ENCODE measurements at places on chromosomes 1 and 21.

DNA sequence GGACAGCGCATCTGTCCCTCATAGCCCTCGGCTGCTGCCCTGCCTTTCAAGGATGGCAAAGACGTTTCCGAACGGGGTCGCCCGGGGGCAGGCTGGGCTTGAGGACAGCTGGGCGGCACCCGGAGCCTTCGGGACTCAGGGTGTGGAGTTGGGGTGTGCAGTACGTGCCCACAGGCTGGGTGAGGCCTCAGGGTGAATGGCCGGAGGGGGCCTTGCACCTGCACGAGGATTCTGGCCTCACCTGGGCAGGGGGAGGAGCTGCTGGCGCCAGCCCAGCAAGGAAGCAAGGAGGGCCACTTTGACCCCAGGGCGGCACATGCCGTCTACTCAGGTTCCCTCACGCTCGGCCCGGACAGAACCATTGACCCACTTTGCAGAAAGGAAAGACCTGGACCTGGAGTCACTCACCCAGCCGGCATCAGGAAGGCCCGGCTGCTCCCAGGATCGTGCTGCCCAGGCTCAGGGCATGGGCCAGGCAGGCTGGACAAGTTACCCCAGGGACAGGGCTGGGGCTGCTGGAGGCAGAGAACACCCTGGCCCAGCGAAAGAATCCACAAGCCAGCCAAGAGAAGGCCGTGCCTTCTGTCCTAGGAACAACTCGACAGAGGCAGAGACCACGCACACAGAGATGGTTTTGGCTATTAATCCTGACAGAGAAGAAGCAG, 65.1 kb upstream of the TTC34 start:
- no peak for DNase-seq

- no peak for DNase-seq
These were observed 534.2 kb upstream of the RGS18 start for GRCh38 chr1:191624044-191624443.

GRCh38 chr1:202162047-202162417, 1.6 kb upstream of the PTPN7 start:
- no peak for DNase-seq

GRCh38 chr1:68624233-68624632, 127.4 kb upstream of the DEPDC1 start:
- no peak for DNase-seq

DNA sequence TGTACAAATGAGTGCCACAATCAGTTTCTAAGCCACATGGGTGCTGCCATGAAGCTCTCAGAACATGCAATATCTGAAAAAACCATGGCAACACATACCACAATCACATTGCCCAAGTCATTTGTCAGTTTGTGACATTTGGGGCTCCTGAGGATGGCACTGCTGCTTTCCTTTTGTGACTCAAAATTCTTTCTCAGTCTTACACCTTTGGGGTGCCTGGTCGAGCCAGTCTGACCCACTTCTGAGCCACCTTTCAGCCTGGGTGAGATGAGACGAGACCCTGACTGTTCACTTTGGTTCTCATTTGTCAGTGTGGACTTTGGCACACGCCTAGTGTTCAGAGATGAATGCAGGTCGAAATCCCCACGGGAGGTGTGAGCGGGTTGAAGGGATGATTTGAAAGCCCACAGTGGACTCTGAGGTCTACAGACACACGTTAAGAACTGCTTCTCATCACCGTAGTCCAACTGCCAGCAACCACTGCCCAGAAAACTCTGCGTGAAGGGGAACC, 8.0 kb downstream of the BATF3 start:
- no peak for DNase-seq

DNA sequence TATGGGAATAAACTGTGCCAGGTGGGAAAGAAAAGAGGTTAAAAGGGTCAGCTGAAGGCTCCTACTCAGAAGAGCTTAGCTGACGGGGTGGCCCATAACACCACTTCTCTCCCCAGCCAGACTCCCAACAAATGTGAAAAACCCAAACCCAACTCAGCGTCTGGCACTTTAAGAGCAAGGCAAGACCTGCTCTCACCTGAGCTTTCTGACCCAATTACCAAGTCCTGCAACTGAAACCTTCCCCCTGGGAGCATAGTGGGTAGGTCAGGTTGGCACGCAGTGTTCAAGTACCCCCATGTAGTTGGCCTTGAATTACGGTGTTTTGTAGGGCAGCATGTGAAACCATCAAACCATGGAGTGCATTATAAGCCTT, 3.2 kb downstream of the IRF6 start:
- DNase-seq, result no peak

- DNase-seq, result no peak
These were observed 5.6 kb upstream of the SLC5A9 start for GRCh38 chr1:48216941-48217340.

- no peak for DNase-seq
These were observed 32.0 kb upstream of the SH3D21 start for GRCh38 chr1:36274201-36274600.

DNA sequence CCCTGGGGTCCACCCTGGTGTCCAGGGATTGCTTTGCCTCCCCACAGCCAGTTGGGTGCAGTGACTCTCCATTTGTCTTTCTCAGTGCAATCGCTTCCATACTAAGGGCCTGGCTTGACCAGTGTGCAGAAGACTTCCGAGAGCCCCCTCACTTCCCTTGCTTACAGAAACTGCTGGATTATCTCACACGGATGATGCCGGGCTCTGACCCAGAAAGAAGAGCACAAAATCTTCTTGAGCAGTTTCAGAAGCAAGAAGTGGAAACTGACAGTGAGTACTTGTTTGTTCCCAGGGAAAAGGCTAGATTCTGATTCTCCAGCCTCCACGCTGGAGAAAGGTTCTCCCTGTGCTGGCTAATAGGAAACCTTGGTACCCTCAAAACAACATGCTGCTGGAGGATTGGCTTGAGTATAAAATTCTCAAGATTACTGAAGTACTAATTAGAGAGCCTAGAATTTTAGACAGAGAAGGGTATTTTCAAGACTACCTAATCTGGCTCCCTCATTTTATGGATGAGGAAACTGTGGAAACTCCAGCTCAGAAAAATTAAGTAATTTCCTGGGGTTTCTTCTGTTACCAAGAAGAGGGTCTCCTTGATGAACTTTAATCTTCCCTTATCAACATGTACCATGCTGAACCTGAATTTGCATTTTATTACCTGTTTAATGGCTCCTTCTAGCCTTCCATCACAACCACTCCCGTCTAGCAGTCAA, 75.8 kb downstream of the RGL1 start:
- no peak for DNase-seq

- DNase-seq, result no peak
These were observed 85.6 kb upstream of the ZP4 start for GRCh38 chr1:237976331-237976730.

GRCh38 chr1:2239013-2239370, 10.9 kb downstream of the SKI start:
- DNase-seq, result no peak

GRCh38 chr1:95133687-95134086, 16.5 kb downstream of the TLCD4 start:
- no peak for DNase-seq

DNA sequence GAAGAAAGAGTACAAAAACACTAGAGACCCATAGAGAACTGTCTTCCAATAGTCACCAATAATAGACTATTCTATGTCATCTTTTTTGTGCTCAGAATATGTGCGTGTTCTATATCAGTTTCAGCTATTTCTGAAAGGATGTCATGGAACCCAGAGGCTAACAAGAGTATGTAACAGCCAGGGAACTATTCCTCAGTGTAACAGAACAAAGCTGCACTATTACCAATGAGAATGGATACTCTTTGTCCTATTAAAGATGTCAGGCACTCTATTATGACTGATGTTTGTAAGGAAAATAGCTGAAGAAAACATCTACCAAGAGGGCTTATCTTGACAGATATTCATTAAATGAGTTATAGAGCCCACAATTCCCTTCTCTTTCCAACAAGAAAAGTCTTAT, 8.6 kb upstream of the LRRC8C start:
- no peak for DNase-seq

GRCh38 chr1:222792744-222793143, 22.1 kb upstream of the DISP1 start:
- DNase-seq, result no peak

DNA sequence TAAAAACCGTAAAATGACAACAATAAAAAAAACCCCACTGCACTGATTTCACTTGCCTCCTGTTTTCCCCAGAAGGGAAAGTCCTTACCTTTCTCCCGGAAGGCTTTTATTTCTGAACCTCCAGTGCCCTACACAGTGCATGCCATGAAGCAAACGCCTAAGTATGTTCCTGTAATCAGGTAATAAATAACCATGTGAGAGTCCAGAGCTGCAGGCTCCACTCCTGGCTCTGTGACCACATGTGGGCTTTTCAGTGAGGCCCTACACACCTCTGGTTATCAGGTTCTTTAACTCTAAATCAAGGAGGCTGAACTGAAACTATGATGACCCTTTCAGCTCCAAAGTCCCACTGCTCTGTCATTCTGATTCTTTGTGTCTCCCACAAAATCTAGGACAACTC, 20.8 kb upstream of the NR5A2 start:
- no peak for DNase-seq

DNA sequence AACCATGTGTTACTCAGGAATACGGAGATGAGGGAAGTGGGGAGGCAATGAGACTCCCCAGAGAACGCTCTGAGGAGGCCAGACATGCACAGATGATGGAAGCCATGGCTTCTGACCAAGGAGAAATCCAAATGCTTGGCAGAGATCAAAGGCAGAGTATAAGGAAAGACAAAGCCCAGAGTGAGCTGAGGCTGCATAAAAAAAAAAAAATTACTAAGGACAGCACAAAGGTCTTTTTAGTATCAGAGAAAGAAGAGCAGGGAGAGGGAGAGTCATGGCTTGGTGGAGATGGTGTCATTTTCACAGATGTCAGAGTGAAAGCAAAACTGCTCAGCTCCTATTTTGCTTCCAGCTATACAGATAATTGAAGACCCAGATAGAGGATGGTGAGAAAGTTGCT, 8.1 kb upstream of the NCF2 start:
- no peak for DNase-seq

DNA sequence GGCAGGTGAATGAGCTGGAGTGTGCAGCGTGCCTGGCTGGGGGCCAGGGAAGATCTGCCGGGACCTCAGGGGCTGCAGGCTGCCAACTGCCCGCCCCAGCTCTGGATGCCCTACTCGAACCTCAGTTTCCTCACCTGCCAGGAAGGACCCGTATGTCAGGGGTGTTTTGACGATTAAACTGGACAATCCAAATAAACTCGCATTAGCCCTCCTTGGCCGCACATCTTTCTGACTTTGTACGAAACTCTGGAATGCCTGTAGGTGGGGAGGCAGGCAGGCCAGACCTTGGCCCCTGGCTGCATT, 8.3 kb upstream of the ZNF669 start:
- DNase-seq, result no peak

DNA sequence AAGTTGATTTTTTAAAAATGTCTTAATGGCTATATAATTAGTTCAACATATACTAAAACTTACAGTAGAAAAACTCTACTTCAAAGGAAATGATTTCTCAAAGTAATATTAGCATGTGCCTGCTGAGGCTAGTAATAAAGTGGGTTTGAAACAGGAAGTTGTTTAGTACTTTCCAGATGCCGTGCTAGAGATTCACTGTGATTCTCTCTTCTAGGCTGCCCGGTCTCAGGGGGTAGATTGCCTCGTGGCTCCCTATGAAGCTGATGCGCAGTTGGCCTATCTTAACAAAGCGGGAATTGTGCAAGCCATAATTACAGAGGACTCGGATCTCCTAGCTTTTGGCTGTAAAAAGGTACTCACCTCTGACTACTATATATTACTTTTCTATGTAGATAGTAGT, 9.1 kb downstream of the EXO1 start:
- no peak for DNase-seq

DNA sequence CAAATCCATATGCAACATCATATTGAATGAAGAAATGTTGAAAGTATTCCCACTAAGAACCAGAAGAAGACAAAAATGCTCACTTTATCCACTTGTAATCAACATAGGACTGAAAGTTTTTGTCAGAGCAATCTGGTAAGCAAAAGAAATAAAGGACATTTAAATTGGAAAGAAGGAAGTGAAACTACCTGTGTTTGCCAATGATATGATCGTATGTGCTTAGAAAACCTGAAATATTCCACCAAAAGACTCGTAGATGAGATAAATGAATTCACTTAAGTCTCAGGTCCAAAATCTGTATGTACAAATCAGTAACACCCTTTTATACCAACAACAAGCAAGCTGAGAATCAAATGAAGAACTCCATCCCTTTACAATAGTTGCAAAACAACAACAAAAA, 8.5 kb downstream of the PRAMEF1 start:
- DNase-seq, result no peak

DNA sequence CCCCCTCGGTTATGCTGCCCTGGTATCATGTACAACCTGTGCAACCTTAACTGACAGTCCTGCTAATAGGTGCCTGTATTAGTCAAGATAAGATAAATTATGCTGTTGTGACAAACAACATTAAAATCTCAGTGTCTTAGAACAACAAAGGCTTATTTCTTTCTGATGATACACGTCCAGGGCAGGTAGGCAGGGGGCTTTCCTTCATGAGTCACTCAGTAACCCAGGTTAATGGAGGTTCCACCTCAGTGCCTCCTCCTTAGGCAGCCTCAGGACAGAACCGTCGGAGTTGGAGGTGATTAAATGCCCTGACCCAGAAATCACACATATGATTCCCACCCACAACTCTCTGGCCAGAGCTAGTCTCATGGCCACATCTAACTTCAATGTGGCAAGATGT, 94.6 kb upstream of the CASZ1 start:
- no peak for DNase-seq
